ENCODE measurements at places on chromosomes 12 and 14.

- no peak for DNase-seq
Observed at GRCh38 chr14:90301668-90302090, 30.1 kb downstream of the NRDE2 start.

- DNase-seq: no peak
Observed at GRCh38 chr12:6322352-6322751, 11.9 kb downstream of the PLEKHG6 start.

GRCh38 chr12:67540920-67541624 lies 107.5 kb upstream of the DYRK2 start:
- DNase-seq: no peak

- no peak for DNase-seq
Observed at GRCh38 chr12:105559310-105559709, 228.8 kb downstream of the C12orf75 start.

DNA sequence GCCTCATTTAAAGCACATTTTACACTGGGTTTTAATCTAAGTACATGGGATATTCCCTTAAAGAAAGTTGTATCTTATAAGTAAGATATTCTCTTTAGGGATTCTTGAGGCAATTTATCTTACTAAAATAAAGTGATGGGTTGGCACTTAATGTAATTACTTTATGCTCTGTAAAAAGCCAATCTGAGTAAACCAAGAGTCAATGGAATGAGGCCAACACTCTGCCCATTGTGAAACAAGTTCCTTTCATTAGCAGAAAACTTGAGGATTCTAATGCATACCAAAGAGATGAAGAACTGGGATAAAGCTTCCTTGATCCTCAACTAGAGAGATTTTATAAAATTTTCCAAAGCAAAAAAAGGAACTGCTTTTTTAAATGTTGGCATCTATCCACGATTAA lies 121.2 kb downstream of the METTL25 start:
- DNase-seq: no peak

GRCh38 chr14:56854325-56854724 lies 44.0 kb upstream of the OTX2 start:
- DNase-seq: no peak
